NCI-H446 treated with DMSO at 0.1 percent for 48 hours (cell line): ENCODE measurements at places on chromosomes 1 and 21.

GRCh38 chr1:75765697-75766355, 20.2 kb upstream of the RABGGTB start:
- DNase-seq = no peak

DNA sequence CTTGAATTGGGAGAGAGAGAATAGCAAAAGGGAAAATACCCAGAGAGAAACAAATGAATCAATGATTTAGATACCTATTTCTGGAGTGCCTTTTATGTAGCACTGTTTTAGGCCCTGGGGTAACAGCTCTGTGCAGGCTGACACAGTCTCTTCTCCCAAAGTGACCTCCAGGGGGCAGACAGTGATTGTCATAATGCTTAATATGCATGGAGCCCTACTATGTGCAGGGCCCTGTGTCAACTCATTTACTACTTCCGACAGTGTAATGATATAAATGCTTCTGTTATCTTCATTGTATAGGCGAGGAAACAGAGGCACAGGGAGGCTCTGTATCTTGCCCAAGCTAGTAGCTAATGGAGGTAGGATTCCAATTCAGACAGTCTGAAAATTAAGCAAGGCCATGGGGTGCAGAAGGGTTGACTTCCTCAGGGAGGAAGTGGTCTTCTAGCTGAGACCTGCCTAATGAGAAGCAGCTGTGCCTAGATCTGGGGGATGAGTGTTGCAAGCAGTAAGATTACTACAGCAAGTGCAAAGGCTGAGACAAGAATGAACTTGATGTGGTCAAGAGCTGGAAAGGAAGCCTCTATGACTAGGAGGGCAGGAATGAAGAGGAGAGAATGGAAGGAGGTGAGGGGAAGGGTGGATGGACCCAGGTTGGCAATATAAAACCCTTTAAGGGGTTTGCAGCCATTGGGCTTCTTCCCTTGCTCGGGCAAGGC, 16.2 kb upstream of the SERINC2 start:
- DNase-seq = no peak

DNA sequence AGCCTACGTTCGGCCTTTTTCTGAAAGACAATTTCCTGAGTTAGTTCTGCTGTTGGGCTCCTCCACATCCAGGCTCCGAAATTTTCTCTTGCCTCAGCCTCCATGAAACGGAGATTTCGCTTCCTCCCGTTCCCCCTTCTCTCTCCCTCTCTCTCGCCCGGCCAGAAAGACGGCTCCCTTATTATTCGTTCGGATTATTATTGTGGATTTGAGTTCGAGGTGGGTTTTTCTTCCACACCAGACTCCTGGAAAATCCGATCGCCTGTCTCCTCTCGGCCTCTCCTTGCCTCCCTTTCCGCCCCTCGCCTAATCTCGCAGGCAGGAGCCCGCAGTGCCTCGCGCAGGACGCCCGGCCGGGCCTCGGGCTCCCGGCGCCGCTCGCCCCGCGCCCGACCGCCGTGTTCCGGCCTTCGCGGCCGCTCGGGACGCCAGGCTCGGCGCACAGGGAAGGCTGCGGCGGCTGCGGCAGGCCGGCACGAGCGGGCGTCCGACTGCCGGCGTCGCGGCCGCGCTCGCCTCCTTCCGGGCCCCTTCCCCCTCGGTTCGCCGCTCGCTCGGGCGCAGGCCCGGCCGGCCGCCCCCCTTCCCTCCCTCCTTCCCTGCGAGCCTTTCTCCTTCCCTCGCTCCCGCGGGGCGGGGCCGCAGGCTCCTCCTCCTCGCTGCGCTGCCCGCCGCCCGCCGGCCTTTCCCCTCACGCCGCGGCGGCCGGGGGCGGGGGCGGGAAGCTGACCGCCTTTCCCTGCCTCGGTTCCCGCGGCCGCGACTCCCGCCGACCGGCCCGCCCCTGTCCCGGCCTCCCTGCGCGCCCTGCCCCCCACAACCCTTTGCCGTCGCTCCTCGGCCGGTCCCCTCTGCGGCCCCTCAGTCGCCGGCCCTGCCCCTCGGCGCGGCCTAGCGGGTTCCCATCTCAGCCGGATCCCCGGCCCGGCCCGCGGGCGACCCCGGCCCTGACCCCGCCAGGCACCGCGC, at the start of gene ARHGEF11:
Gene ARHGEF11, minus strand, starts transcription at position 493 of the 969 bp plus-strand sequence. CDS start 1,412 bp downstream, outside the sequence.
- peak; percentile 68 for DNase-seq

- no peak for DNase-seq
Observed at GRCh38 chr1:243336163-243336562, 80.3 kb downstream of the SDCCAG8 start.

- DNase-seq = no peak
Observed at GRCh38 chr1:48823168-48823567, 46.5 kb upstream of the BEND5 start.

- no peak for DNase-seq
Observed at GRCh38 chr1:63950023-63950422, 176.2 kb downstream of the ROR1 start.

- no peak for DNase-seq
Observed at GRCh38 chr1:83086986-83087512, 911.9 kb downstream of the TTLL7 start.

DNA sequence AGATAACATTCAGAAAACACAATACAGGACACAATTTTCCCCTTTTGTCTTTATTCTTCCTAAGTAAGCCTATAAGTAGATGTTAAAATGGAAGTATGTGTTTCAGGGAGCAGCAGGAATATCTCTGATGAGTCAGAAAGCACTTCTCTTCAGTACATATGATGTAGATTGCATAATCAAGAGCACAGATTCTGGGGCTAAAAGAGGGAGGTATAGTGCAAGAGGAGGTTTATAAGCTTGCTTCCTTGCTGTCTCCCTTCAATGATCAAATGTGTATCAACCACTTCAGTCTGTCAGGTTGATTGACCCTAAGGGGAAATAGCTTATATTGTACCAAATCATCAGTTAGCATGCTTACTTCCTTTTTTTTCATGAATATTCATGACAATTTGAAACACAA, 822.8 kb downstream of the BRINP3 start:
- no peak for DNase-seq

DNA sequence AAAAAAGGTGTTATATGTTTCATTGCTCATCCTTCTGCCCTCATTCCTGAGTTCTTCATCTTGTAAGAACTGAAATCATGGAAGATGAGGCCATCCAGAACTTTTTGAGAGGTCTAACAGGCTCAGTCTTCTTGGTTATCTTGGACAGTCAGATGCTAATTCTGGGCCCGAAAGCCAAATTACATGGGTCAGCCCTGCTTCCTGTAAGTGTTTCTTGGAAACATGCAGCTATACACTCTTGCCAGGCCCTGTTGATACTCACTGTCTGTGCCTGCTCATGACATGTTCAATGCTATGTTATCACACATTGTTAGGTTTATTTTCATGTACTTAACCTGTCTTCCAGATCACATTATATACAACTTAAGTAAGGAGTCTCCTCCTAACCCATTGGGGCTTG, 542.5 kb downstream of the NUF2 start:
- DNase-seq = no peak

DNA sequence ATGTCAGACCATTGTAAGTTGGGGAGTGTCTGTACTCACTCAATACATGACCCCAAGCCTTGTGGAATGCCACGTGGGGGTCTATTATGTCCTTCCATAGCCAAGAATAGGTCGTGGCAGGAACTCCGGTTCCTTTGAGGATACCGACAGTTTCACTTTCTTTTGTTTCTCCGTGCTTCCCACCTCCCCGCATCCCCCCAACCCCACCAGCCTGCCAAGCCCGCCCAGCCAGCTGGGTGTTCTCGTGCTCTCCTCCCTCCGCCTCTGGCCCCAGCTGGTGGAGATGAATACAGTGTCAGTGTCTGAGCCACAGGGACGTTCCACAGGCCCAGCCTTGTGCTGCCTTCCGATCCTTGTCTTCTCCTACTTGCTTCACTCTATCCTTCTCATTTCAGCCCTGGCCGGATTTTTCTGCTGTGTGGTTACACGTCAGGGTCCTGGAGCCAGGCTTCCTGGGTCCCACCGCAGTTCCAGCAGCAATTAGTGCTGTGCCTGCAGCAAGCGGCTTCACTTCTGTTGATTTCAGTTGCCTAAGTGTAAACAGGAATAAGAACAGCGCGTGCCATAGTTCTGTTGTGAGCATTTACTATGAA, 4.1 kb upstream of the AGTRAP start:
- DNase-seq = no peak

DNA sequence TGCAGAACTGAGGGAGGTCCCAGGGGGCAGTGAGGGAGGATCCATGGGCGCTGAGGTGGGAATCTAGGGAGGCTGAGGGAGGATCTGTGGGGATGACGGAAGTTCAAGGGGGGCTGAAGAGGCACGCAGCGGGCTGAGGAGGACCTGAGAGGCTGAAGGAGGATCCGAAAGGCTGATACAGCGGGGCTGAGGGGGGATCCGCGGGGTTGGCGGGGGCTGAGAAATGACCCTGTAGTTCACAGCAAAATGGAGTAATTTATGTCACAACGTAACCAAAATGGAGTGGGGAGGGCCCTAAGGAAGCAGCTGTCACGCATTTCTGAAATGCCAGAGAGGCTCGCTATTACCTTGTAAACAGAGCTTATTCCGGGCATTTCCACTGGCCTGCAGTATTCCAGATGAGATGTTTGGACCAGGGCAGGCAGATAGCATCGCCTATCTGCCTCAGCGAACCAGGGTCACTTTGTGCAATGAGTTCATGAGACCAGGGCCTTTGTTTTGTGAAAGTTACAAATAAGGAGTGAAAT, 926 bp upstream of the MRPL55 start:
- DNase-seq = peak; percentile 3

DNA sequence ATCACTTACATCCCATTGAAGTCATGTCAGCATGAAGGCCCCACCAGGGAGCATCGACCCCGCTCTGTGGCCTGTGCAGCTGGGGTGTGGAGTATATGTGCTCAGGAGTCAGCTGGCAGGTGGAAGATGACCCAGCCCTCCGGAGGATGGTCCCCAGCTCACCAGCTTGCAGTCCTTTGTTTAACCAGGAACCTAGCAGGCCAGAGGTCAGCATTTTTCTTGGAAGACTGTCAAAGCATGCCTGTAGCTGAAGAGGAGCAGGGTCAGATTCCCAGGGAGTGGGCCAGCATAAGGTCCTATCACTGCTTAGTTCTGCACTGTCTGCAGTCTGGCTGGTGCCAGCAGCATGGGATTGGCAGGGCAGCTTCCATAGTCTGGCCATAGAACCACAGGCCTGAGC, 12.7 kb downstream of the NFASC start:
- DNase-seq = no peak

- no peak for DNase-seq
Observed at GRCh38 chr1:93631626-93632365, 49.8 kb downstream of the BCAR3 start.

- DNase-seq = no peak
Observed at GRCh38 chr21:20739421-20739820, 258.8 kb upstream of the NCAM2 start.

DNA sequence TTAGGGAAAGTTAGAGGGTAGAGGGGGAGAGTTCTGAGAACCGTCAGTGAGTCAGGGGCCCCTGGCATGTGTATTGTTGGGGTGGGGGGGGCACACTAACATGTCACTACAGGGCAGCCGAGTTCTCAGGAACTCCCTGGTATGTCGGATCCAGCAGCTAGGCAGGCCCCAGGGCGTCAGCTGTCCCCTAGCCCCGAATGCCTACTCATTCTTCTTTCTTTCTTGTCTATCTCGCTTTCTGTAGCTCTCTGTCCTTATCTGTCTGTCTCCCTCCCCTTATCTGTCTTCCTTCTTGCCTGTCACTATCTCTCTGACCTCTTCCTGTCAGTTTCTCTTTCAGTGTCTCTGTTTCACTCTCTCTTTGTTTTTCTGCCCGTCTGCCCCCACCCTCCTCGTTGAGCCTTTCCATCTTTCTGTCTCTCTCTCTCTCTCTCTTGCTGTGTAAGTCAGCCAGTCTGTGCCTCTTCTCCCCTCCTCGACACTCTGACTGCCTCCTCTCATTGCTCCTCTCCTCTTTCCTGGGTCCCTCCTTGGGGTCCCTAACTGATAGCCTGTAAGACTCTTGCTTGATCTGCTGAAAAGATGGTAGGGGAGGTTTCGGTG, 2.4 kb downstream of the NTRK1 start:
- DNase-seq = no peak

DNA sequence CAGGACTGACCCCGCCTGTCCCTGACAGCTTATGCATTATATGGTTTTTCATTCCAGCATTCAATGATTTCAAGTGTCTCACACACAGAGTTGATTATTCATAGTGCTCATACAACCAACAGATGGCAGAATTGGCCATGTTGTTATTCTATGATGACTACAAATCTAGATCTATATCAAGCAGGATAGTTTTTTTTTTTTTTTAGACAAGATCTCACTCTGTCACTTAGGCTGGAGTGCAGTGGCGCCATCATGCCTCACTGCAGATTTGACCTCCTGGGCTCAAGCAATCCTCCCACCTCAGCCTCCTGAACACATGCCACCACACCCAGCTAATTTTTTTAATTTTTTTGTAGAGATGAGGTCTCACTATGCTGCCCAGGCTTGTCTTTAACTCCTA, 40.1 kb upstream of the LRRC8D start:
- DNase-seq = peak; percentile 63

DNA sequence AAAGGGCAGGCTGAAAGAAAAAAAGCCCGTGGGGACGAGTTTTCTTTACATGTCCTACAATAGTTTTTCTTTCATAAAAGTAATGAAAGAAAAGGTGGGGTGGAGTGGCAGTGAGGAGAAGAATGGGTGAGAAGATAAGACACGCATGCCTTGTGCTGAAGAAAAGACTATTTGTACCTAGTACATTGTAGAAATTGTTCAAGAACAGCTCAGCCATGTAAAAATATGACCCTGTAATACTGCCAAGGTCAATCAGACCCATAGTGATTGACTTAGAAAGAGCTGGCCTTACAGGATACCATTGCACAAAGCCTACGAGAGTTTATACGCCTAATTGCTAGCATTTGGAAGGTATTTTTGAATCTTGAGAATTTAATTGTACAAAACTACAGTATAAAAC, 126.0 kb upstream of the NRIP1 start:
- no peak for DNase-seq

- DNase-seq = no peak
Observed at GRCh38 chr1:154953611-154954038, 2.3 kb downstream of the PBXIP1 start.

- no peak for DNase-seq
Observed at GRCh38 chr1:81869307-81869706, 68.6 kb downstream of the ADGRL2 start.

DNA sequence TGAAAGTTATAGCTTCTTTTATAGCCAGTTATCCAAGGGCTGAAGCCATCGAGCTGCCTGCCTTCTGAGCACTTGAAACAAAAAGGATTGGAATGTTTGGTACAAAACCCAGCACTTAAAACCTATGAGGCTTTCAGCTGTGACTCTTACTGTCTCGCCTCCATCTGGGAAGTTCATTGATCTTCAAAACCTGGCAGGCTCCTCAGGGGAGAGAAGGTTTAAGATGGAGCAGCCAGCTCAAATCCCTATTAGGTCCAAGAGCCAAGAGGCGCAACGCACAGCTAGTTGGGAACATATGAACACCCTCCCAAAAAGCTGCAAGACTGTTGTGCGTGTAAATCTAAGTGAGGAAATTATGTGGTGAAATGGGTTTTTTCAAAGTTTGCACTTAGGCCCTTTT, 33.4 kb downstream of the BACE2 start:
- DNase-seq = no peak

GRCh38 chr1:197868751-197869489, 33.5 kb upstream of the C1orf53 start:
- peak; percentile 45 for DNase-seq

- DNase-seq = no peak
Observed at GRCh38 chr1:204130981-204131892, 20.6 kb downstream of the ETNK2 start.
